SJSA1 (cell line): ENCODE measurements at places on chromosomes 13 and 19. TPM values are rescaled to one million over a fixed set of nuclear protein-coding genes. Genes with fewer than 3 reads are reported as not detected.

WDR88 gene
- total RNA-seq: not detected in 2 replicates

KRTDAP gene
- not detected in 2 replicates for total RNA-seq

GRCh38 chr13:70043685-70044084 lies 63.9 kb upstream of the ATXN8OS start:
- no peak for DNase-seq

DNA sequence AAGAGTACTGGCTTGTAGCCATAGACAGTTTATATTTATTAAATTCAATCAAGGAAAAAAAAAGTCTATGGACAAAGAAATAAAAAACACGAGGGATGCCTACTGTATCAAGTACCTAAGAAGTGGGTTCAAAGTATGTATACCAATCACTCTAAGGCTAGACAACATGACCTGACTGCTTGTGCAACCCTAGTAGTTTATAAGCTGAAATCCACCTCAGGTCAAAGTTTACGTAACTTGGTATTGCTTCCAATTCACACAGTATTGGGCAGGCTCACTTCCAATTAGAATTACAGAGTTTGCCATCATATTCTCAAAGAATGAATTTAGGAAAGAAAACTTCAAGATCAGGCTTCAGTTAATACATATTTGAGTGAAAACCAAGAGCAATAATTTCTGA lies 657.8 kb downstream of the DACH1 start:
- no peak for DNase-seq

- peak; percentile 29 for DNase-seq
Measured at GRCh38 chr19:7870571-7871436, 3.4 kb downstream of the PRR36 start.

DNA sequence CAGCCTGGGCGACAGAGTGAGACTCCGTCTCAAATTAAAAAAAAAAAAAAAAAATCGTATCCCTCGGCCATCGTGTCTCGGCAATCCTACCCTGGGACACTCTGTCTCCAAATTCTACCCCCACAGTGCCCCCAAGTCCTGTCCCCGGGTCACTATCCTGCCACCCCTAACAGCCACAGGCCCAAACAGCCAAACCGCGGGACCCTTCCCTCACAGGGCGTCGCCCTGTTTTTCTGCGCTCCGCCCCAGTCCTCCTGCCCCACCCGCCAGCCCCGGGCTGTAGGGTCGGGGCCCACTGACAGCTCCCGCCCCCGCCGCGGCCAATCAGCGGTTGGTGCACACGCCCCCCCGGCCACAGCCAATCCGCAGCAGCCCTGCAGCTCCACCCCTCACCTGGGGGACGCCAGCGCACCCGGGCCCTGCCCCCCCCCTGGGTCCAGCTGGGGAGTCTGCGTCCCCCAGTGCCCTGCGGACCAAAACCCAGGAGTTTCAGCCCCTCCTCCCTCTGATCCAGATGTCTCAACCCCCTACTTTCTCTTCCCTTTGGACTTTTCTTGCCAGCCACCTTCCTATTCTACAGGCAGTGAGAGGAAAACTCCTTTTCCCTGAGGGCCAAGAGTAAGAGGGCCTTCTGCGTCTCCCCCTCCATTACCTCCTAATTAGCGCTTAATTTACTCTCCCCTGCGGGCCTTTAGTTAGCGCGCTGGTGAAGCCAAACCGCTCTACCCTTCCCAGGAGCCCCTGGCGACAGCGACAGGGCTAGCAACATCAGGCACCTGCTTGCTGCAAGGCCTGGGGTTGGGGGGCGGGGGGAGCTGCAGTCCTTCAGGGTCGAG lies 1.5 kb upstream of the BCAT2 start:
- DNase-seq: peak; percentile 68

VSTM2B gene
- total RNA-seq: not detected in 2 replicates

DNA sequence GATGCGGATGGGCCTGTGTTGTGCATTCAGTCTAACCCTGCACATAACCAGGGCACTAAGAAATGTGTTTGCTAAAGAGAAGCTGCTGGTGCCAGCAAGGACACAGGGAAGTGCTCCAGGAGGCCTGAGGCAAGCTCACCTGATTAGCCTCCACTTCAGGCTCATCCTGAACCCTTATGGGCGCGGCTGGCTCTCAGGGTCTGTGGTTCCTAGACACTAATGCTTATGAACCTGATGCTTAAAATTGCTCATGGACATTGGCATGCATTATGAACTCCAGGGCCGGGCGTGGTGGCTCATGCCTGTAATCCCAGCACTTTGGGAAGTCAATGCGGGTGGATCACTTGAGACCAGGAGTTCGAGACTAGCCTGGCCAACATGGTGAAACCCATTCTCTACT lies 34.3 kb downstream of the SERP2 start:
- no peak for DNase-seq

CEACAM7 gene
- total RNA-seq: not detected in 2 replicates

ZNF302 gene
- 19.5 and 19.7 TPM in 2 replicates for total RNA-seq

DNA sequence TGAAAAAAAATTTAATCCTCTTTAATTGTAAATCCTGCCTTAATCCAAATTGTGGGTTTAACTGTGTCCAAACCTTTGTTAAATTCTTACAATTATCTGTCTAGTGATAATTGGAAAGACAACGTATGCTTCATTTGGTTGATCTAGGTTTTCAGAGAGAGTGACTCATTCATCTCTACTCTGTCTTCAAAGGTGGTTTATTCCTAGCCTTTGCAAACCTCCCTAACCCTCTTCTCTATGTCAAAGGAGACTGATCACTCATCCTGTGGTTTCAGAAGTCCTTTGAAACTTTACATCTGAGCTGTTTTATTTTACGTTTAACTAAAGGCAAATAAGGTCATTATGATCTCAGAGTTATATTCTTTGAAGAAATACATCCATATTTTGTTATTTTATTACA lies 8.8 kb upstream of the OXGR1 start:
- DNase-seq: no peak

ITGBL1 gene
- 63.3 and 100 TPM in 2 replicates for total RNA-seq

- no peak for DNase-seq
Measured at GRCh38 chr19:47001584-47001983, 18.1 kb upstream of the NPAS1 start.

DNA sequence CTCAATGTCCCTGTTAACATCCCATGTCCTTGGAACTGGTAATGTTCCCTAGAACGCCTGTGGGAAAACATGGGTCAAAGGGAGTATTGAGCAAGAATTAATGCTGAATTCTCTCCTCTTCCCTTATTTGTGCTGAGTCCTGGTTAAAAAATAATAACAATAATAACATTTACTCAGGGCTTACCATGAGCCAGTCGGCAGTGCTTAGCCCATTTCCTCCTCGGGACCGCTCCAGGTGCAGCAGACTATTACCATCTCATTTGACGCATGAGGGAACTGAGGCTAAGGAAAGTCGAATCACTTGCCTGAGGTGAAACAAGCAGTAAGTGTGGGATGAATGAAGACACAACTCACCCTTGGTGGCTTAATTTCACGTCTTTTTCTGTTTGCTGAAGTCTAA lies 33.6 kb upstream of the SLC15A1 start:
- DNase-seq: no peak

GRCh38 chr13:41651413-41652058 lies 194.2 kb downstream of the RGCC start:
- DNase-seq: no peak

DNA sequence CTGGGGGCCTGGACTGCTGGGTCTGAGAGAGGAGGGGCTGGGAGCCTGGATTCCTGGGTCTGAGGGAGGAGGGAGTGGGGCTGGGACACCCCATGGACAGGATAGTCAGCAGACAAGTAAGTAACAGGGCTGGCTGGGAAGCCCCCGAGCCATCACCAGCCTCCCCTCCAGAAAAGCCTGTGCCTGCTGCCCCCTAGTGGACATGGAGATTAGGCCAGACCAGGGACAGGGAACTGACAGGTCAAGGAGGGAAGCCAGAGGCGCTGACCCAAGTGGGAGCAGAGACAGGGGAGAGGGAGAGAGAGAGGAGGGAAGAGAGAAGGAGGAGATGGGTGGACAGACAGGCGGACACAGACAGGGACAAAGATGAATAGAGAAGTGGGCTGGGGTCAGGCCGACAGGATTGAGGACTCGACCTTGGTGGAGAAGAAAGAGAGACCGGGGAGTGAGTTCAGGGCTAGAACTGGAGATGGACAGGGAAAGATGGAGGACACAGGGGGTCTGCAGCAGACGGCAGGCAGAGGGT lies 6.7 kb upstream of the ERFL start:
- DNase-seq: peak; percentile 71

GRCh38 chr19:38685666-38686529 lies 38.4 kb downstream of the ACTN4 start:
- no peak for DNase-seq

DNA sequence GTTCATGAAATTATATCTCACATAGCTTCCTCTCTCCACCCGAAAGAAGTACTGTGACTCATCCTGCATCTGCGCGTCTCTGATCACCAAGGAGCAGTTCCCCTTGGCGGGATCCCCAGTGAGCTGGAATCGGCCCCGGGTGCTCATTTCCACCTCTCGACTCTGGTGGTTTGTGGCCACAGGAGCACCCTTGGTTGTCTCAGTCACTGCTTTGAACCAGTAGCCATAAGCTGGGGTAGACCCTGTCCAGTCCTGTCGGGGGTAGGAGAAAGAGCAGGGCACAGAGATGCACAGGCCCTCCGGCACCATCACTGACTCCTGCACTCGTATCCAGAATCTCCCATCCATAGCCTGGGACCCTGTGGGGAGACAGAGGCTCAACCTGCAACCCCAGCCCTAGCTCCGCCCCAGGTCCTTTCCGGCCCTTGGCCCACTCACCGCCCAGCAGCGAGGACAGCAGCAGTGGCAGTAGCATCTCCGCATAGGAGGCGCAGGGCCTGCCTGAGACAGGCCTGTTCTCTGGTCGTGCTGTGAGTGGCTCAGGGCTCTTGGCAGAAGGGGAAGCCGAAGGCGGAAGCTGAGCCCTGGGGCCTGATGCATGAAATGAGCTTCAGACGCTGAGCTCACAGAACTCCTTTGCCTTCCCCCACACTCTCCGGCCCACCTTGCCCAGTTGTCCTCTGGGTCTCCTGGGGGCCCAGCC lies at the start of gene SIGLEC10:
Gene SIGLEC10 (minus strand): TSS at position 536 of the 703 bp plus-strand sequence. CDS start 61 bp downstream, at position 475.
- no peak for DNase-seq

FAM216B gene
- 1.4 TPM in 1 of 2 replicates, not detected in the other for total RNA-seq

DNA sequence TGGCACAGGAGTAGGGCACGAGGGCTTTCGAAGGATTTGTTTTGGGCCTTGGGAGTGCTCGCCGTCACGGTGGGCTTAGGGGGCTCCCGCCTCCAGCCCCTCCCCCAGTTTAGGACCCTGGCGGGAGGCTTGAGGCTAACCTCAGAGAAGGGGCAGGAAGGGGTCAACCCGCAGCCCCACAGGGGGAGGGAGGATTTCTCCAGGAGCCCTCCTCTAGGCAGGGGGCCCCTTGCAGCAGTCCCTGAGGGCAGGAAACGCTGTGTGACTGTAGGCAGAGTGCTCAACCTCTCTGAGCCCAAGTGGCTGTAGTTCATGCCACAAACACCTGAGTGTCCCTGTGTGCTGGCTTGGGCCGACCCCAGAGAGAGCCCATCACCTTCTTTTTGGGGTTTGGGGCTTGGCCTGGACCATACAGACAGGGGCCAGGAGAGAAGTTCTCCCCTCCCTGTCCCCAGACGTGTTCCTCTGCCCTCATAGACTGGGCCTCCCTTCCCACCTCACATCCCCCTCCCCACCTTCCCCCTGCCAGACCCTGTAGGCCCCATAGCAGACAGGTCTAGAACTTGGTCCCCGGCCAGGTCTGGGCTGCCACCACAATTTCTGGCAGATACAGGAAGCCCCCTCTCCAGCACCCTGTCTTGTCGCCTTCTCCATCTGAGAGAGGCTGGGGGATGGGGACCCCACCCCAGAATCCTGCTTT lies 8.1 kb downstream of the ISYNA1 start:
- DNase-seq: no peak

- no peak for DNase-seq
Measured at GRCh38 chr19:4414800-4415321, 12.4 kb downstream of the CHAF1A start.

DNA sequence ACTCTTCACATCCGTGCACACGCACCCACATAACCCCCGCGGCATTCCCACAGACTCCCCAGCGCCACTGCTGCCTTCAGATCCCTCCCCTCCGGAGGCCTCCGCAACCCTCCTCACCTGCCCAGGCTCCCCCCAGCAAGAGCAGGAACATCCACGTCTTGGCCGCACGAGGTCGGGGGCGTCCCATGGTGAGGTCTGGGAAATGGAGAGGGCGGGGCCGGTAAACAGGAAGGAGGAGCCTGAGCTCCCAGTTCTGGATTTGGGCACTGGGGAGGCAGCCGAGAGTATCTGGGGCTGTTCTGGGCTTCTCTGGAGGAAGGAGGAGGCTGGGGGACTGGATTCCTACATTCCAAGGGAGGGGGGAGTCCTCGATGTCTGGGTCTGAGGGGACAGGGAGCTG lies 423 bp downstream of the KLK8 start:
- no peak for DNase-seq

- no peak for DNase-seq
Measured at GRCh38 chr13:39119422-39119821, 81.2 kb downstream of the NHLRC3 start.
